ENCODE measurements at places on chromosomes 4 and X. TPM values are rescaled to one million over a fixed set of nuclear protein-coding genes. Genes with fewer than 3 reads are reported as not detected.
A peak's percentile ranks its signal among the peaks of the same experiment; 100 is the strongest.

Gene RHOXF1
- total RNA-seq, result not detected

Gene CHRDL1
- total RNA-seq, result 0.09 TPM

DNA sequence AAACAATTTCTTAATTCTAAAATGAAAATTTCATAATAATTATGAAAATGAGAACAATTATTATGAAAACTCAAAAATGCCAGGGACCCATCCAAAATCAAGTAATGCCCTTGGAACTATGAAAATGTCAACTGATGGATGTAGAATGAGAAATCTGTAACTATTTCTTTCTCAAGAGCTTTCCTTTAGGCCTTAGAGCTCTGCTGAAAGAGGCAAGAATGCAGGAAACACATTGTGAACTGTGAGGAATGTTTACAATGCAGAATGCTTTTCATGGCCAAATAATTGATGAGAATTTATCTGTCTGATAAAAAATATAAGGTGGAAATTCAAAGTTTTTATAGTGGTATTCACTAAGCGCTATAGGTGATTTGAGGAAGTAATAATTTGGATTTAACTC is 207.1 kb upstream of the PCDH18 start:
- no peak for DNase-seq

- DNase-seq, result peak; percentile 9
Measured at GRCh38 chrX:120647127-120647526, 17.3 kb upstream of the C1GALT1C1 start.

DNA sequence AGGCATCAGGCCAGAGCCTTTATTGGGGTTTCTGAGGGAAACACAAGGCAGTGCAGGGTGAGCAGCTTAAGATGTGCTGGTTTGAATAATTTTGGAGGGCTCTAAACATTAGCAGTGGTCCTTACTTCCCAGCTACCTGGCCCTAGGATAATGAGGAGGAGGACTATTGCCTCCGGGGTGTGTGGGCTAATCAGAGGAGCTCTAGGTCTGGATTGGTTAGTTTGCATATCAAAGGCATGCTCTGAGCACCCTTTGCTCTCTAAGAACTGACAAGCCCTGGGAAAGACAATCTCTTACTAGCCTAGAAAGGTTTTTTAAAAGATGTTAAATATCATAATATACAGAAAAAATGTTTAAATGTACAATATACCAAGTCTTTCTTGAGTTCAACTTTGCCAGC is 58.4 kb downstream of the RXFP1 start:
- no peak for DNase-seq

DNA sequence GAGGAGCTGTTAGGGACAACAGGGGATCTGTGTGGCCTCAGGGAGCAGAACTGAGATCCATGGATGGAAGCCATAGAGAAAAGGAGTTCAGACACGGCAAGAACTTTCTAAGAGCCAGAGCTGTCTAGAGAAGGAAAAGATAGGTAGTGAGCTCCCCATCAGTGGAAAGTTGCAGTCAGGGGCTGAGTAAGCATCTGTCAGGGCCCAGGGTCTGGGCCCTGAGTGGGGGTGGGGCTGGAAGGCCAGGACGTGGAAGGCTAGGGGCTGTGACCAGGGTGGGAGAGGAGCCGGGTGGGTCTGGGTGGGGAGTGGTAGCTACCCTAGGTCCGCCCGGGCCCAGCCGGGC is 324 bp upstream of the MSN start:
- no peak for DNase-seq

- no peak for DNase-seq
Measured at GRCh38 chrX:149120459-149120858, 384.6 kb downstream of the IDS start.

Gene CCSER1
- total RNA-seq, result 1.9 TPM

DNA sequence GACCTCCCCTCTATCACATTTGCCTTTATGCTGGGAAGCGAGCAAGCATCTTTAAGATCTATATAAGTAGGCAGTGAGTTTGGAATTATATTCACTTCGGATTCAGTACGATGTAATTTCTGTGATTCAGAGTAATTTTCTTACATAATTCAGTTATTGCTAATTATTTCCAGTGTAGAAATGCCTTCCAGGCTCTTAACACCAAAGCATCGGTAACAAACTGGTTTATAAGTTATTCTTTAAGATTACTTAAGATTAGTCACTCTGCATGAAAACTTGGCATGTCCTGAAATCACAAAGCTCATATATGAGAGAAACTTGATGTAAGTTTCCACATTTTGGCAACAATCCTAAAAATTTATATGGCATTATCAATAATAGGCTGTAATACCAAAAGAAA is 120.8 kb downstream of the ADAMTS3 start:
- DNase-seq, result no peak

Gene CLDN22
- total RNA-seq, result not detected

GRCh38 chrX:113473418-113473817 is 632.8 kb upstream of the AMOT start:
- no peak for DNase-seq

GRCh38 chrX:53281321-53281822 is at the start of gene IQSEC2:
Gene IQSEC2 (minus strand): TSS chrX:53281584.
- DNase-seq, result peak; percentile 67

DNA sequence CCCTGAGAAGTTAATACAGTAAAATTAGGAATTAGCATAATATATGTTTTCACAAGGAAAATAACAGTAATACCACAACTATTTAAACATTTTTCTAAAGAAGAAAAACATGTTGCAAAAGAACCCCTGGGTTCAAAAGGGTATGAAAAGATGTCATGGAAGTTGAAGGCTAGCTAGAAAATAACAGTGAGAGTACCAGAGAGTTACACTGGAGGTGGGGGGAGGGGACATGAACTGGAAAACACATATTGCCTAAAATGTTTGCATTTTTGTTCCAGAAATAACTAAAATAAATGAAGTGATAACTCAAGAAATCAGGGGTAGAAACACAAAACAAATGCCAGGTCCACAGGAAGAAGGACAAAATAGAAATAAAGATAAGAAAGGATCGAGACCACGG is 336.6 kb upstream of the MAD2L1 start:
- DNase-seq, result no peak

GRCh38 chr4:124167602-124168001 is 544.9 kb downstream of the ANKRD50 start:
- no peak for DNase-seq

GRCh38 chr4:118772081-118772766 is 63.7 kb downstream of the SEC24D start:
- DNase-seq, result peak; percentile 72

- DNase-seq, result no peak
Measured at GRCh38 chr4:38386005-38386551, 277.9 kb upstream of the KLF3 start.

GRCh38 chrX:66042307-66043077 is 2.6 kb upstream of the VSIG4 start:
- DNase-seq, result no peak

Gene GCNA
- 3.2 TPM for total RNA-seq

- DNase-seq, result no peak
Measured at GRCh38 chr4:76960014-76960413, 10.5 kb downstream of the SEPTIN11 start.
